ENCODE measurements at places on chromosomes 5 and 9. TPM values are rescaled to one million over a fixed set of nuclear protein-coding genes. Genes with fewer than 3 reads are reported as not detected.

AJM1 gene
- total RNA-seq = 4.6 TPM

B4GALT1 gene
- 196 TPM for total RNA-seq

ZNF883 gene
- total RNA-seq = 0.84 TPM

IFNK gene
- not detected for total RNA-seq

ACTBL2 gene
- 0.08 TPM for total RNA-seq

FOXD4L4 gene
- not detected for total RNA-seq

RLN1 gene
- total RNA-seq = not detected

CTNND2 gene
- total RNA-seq = not detected

Measured in A549 treated with Mapracorat at 1 μM for 4 hours (cell line).